Right kidney (tissue), 9 donors: ENCODE measurements at places on chromosomes 6 and 20.

DNA sequence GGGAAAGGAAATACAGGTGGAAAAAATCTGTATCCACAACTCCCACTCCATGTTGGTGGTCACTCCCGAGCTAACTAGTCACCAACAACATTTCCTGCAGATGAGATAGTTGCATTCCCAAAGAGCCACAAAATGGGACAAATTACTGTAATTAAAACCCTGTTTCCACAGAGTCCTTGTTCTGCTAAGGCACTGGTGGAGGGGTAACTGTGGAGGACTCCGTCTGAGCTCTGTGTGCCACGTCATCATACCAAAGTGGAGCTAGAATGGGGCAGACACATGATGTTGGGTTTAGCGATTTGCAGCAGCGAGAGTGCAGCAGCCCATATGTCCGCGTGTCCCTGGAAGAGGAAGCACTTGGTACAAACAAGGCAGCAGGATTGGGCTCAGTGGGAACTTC, 172.5 kb upstream of the KCNK16 start:
- no peak for DNase-seq

DNA sequence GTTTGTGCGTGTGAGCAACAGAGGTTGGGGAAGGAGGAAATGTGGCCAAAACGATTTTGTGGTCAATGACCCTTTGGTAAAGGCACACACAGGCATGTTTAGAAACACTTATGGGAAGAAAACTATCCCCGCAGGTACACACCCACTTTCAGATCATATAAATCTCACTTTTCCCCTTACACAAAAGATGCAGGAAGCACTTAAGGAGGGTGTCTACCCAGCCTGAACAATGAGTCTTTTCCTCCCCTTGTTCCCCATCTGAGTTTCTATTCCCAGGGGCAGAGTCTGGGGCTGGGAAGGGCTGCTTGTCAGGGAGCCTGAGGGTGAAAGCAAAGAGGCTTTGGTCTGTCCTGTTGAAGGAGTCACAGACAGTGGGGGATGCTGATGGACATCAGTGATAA, 193.2 kb upstream of the SALL4 start:
- DNase-seq: no peak

DNA sequence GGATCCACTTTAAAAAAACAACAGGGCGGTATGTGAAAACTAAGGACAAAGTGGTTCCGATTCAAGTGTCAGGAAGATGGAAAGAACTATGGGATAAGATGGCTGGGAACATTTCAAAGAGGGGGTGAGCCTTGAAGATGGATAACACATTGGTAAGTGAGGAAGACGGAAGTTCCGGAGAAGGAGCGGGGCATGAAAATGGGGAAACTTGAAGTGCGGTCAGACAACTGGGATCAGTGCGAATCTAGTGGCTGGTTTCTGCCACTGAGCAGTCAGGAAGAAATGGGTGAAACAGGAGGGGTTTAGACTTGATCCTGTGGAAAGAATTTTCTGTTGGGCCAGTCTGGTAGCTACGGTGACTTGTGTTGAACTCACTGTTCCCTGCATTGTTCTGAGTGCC, 1.2 kb downstream of the NAA20 start:
- DNase-seq: no peak

- DNase-seq: no peak
These were observed 14.9 kb downstream of the SH3BGRL2 start for GRCh38 chr6:79646006-79646405.

GRCh38 chr6:132286298-132287019, 114.8 kb downstream of the MOXD1 start:
- DNase-seq: no peak

DNA sequence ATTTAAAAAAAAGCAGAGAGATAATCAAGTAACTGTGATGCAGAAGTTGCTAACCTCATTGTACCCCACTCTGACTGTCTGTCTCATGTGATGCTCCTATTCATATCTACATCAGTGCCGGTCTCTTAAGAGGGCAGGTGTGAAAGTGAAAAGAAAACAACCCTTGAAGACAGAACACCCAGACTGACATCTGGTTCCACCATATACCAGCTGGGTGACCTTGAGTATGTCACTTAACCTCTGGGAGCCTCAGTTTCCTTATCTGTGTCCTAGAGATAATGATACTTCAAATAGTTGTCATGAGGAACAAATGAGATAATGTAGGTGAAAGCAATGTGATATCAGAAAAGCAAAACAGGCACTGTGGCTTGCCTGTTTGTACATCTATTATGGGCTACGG, 426.8 kb upstream of the SOX4 start:
- no peak for DNase-seq
